ENCODE measurements at places on chromosomes 11 and 22. TPM values are rescaled to one million over a fixed set of nuclear protein-coding genes. Genes with fewer than 3 reads are reported as not detected.

YPEL1 gene
- 4.8 TPM for polyA plus RNA-seq

TMEM138 gene
- 28.8 TPM for polyA plus RNA-seq

HTR3A gene
- not detected for polyA plus RNA-seq

BRSK2 gene
- not detected for polyA plus RNA-seq

VSIG2 gene
- polyA plus RNA-seq, result 1.3 TPM

MTCH2 gene
- 123 TPM for polyA plus RNA-seq

TECTA gene
- 0.52 TPM for polyA plus RNA-seq

SHISAL1 gene
- 0.16 TPM for polyA plus RNA-seq

NLRP10 gene
- not detected for polyA plus RNA-seq

ARHGAP8 gene
- polyA plus RNA-seq, result 0.58 TPM

OR51B4 gene
- polyA plus RNA-seq, result not detected

A4GALT gene
- 1.8 TPM for polyA plus RNA-seq

MS4A12 gene
- not detected for polyA plus RNA-seq

KRTAP5-1 gene
- not detected for polyA plus RNA-seq

CDPF1 gene
- 3.9 TPM for polyA plus RNA-seq

ADAMTS8 gene
- 0.02 TPM for polyA plus RNA-seq

WNT11 gene
- 3.7 TPM for polyA plus RNA-seq

SCGB1D4 gene
- not detected for polyA plus RNA-seq

UPK3A gene
- not detected for polyA plus RNA-seq

RASL10A gene
- polyA plus RNA-seq, result 0.10 TPM

PACSIN2 gene
- polyA plus RNA-seq, result 18.6 TPM

OR2AG1 gene
- not detected for polyA plus RNA-seq

DCDC1 gene
- 0.38 TPM for polyA plus RNA-seq

Data from liver (tissue), 10 donors.